Hypothalamus (tissue), 51 donors: ENCODE measurements at places on chromosomes 11 and 22.

- no peak for DNase-seq
Measured at GRCh38 chr11:18994860-18995259, 55.6 kb upstream of the MRGPRX1 start.

DNA sequence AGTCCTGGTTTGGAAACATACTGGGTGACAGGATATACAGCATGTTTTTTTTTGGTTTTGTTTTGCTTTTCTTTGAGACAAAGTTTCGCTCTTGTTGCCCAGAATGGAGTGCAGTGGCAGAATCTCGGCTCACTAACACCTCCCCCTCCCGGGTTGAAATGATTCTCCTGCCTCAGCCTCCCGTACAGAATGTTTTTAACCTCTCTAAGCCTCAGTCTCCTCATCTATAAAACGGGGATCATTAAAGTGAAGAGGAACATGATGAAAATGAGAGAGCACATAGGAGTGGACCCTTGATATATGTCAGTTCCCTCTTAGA, 28.1 kb upstream of the SCARF2 start:
- no peak for DNase-seq

DNA sequence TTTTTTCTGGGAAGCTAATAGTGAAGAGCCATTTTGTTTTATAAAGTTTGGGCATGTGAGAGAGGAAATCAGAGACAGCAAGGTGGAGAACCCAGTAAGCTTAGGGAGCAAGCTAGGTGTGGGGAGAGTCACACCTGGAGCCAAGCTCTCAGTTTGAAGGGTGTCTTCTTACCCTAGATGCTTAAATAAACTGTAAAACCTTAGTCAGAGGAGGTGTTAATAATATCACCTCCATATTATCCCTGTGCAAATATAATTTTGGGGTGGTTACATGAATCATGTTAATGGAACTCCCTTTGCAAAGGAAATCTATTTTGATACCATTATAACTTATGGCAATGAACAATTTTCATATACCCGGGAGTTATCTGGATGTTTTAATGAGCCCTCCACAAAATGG, 246.2 kb upstream of the PLET1 start:
- DNase-seq = no peak

GRCh38 chr11:75626889-75627529, 41.8 kb downstream of the MAP6 start:
- DNase-seq = no peak

- DNase-seq = no peak
Measured at GRCh38 chr11:122897606-122898210, 15.1 kb downstream of the JHY start.

DNA sequence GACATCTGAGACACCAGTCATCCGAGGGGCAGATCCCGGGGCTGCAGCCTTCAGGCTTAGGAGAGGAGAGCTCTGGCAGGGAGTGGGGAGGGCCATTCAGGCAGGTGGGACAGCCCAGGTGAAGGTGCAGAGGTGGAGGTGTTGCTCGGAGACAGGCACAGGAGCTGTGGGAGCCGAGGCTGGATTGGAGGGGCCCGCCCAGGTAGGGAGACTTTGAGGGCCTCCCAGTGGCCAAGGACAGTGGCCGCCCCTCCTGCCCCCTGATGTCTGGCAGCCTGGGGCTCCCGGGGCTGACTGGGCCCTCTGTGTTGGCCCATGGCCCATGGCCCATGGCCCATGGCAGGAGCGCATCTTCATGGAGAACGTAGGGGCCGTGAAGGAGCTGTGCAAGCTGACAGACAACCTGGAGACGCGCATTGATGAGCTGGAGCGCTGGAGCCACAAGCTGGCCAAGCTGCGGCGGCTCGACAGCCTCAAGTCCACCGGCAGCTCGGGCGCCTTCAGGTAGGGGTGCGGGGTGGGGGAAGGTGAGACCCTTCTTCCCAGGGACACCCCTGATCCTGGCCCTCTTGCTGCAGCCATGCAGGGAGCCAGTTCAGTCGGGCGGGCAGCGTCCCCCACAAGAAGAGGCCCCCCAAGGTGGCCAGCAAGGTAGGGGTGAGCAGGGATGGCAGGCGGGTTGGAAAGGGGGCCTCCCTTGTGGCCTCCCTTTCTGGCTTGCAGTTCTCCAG, 13.3 kb downstream of the TMEM258 start:
- DNase-seq = no peak

DNA sequence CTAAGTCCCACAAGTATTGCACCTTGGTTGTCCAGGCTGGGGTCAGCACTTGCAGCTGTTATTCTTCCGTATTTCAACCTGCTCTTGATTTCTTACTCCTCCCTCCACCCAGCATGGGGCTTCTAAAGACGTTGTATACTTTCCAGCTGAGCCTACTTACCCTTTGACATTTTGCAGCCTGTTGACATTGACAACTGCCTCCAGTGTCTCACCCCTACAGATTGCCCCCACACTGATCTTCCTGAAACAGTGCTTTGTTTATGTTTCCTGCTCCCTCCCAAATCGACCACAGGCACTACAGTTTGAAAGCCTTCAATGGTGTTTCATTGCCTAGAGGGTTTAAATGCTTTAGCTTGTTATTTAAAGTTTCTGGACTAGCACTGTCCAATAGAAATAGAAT, 56.6 kb downstream of the FAM83F start:
- no peak for DNase-seq

DNA sequence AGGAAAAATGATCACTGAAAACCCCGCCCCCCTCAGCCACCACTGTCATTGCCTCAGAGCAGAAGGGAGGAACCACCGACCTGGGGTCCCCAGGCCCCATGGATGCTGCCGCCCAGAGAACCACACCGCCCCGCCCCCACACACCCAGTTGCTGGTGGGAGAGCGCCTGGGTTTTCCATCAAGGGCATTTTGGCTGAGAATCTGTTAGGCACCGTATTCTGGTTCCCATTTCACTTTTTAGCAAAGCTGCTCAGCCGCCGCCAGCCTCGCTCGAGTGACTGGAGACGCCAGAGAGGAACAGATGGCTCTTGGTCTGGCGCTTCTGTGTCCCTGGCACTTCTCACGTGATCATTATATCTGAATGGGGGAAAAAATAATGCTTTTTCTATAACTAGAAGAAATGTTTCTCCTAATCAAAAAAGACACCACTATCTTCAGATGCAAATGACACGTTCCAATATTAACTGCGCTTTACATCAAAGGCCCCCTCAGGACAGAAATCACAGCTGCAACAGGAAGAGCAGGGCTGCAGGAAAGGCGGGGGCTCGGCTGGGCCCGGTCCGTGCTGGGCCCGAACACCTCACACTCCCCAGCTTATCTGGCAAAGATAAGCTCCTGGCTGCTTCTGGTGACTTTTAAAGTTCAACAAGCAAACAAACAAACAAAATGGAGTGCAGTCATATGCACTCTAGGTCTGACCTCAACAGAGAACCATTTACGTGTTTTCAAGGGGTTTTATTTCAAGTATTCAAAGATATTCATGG, 149.8 kb downstream of the MPPED1 start:
- no peak for DNase-seq

DNA sequence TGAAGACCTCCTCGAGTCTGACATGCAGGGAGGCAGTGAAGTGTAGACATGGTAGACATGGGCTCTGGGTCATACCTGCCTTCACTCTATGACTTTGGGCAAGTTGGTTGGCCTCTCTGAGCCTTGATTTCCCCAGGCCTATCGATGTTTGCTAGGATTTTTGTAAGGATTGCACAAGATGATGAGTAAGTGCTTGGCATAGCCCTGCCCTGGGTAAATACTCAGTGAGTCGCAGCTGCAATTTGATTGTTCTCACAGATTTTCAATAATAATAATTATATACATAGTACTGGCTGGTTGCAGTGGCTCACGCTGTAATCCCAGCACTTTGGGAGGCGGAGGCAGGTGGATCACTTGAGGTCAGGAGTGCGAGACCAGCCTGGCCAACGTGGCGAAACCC, 18.1 kb downstream of the MCM5 start:
- no peak for DNase-seq

DNA sequence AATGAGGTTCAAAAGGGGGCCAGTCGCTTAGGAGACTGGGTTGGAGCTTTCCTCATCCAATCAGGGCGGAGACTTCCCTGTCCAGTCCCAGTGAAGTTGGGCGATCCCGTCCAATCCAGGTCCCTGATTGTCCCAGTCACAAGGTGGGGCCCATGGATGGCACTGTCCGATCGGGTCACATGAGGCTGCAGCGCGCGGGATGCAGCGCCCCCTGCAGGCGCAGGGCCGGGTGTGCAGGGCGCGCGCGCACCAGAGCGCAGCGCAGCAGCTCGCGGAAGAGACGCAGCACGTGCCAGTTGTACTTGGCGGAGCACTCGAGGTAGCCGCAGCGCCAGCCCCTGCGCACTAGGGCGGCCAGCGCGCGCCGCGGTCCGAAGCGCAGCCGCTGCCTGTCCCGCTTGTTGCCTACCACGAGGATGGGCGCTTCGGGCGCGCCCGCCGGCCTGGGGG, 2.3 kb downstream of the RASL10A start:
- DNase-seq = no peak

GRCh38 chr22:49521787-49522224, 305.9 kb downstream of the BRD1 start:
- DNase-seq = no peak

DNA sequence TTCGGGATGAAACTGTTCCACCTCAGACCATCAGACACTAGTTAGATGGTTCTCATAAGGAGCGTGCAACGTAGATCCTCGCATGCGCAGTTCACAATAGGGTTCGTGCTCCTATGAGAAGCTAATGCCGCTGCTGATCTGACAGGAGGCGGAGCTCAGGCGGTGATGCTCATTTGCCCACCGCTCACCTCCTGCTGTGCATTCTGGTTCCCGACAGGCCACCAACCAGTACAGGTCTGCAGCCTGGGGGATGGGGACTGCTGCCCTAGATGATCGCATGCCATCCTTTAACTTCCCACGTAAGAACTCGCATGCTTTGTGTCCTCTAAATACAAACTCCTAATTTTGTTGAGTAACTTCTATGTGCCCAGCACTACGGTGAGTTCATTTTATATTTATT, 62.6 kb downstream of the EFCAB6 start:
- DNase-seq = no peak

DNA sequence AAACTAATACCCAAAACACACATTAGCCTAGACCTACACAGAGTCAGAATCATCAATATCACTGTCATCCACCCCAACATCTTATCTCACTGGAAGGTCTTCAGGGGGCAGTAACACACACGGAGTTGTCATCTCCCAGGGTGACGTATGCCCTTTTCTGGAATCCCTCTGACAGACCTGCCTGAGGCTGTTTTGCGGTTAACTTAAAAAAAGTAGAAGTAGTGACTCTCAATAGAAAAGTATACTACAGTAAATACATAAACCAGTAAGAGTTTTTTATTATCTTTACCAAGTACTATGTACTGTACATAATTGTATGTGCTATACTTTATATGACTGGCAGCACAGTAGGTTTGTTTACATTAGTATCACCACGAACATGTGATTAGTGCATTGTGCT, 80.5 kb downstream of the PGR start:
- no peak for DNase-seq

DNA sequence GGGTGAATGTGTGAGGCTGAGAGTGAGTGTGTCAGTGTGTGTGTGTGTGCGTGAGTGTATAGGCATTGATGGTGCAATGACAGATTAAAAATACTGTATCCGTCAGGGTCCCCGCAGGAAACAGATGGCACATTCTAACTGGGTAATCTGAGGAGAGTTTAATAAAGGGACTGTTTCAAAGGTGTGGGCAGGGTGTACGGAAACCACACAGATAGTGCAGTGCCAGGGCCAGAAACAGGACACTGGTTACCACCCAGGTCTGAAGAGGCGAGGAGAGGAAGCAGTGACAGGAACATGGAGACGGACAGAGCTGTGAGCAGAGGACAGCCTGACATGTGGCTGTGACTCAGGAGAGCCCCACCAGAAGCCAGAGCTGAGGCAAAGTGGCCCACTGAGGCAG, 16.5 kb downstream of the P2RX3 start:
- no peak for DNase-seq

DNA sequence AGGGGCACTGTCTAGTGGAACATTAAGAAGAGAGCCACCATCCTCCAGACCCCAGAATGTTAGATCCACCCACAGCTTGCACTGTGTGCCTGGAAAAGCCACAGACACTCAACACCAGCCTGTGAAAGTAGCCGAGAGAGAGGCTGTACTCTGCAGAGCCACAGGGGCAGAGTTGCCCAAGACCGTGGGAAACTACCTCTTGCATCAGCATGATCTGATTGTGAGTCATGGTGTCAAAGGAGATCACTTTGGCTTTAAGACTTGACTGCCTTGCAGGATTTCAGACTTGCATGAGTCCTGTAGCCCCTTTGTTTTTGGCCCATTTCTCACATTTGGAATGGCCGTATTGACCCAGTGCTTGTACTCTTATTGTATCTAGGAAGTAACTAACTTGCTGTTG, 115.9 kb upstream of the CCDC179 start:
- DNase-seq = no peak

GRCh38 chr11:40291329-40291728, 1168.1 kb downstream of the LRRC4C start:
- no peak for DNase-seq

DNA sequence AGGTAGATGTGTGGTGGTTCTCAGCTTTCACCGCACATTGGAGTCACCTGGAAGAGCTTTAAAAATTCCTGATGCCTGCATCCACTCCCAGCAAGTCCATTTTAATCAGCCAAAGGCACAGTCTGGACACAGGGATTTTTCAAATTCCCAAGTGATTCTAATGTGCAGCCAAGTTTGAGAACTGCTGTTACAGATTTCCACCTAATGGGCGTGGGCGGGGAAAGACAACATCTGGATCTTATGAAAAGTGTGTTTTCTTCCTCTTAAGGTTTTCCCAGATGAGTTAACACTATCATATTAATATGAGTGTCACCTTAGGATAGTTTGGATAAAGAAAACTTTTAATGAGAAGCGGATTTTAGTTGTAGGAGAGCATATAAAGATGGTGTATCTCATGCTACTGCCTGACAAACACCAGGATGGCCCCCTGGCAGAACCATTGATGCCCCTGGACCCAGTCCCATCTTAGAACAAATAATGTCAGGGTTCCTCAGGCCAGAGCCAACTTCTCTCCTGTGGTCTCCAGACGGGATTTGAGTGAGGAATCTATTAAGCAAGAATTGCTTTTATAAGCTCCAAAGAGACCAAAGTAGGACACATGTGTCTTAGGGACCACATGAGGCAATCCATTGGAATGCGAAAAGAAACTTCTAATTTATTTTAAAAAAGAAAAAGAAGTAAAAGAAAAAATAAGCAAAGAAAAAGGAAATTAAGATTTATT, 31.9 kb downstream of the POU2AF1 start:
- no peak for DNase-seq

DNA sequence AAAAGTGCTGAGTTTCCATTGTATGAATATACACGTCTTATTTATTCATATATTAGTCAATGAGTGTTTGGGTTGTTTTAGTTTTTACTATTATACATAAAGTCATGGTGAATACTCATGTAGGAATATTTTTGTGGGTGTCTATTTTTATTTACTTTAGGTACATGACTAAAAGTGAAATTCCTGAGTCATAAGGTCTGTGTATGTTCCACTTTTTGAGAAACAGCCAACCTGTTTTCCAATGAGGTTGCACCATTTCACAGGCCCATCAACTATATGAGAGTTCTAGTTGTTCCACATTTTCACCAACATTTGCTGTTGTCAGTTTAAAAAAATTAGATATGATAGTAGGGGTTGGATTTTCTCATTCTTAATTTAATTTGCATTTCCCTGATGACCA, 6.6 kb upstream of the OR6X1 start:
- DNase-seq = no peak

GRCh38 chr11:2887515-2888195, 2.1 kb upstream of the CDKN1C start:
- DNase-seq = no peak
